ENCODE measurements at places on chromosomes 16 and 17.

- DNase-seq = no peak
Observed at GRCh38 chr17:6040504-6040903, 29.7 kb upstream of the WSCD1 start.

GRCh38 chr16:75948441-75948840 is 222.2 kb upstream of the CPHXL start:
- DNase-seq = no peak

GRCh38 chr17:13306310-13306962 is 288.6 kb upstream of the ELAC2 start:
- DNase-seq = no peak

DNA sequence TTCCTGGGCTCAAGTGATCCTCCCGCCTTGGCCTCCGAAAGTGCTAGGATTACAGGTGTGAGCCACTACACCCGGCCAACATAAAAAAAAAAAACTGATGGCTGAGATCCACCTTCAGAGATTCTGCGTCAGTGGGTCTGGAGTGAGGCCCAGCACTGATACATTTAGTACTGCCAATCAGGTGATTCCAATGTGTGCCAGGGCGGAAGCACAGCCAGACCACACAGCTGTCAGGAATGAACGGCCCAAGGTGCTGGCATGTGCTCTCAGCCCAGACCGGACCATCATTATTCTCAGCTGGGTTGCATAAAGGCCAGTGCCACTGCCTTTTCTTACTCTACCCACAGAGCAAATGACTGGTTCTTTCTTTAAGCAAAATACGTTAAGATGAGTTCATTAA is 1.2 kb upstream of the BCO1 start:
- DNase-seq = no peak

DNA sequence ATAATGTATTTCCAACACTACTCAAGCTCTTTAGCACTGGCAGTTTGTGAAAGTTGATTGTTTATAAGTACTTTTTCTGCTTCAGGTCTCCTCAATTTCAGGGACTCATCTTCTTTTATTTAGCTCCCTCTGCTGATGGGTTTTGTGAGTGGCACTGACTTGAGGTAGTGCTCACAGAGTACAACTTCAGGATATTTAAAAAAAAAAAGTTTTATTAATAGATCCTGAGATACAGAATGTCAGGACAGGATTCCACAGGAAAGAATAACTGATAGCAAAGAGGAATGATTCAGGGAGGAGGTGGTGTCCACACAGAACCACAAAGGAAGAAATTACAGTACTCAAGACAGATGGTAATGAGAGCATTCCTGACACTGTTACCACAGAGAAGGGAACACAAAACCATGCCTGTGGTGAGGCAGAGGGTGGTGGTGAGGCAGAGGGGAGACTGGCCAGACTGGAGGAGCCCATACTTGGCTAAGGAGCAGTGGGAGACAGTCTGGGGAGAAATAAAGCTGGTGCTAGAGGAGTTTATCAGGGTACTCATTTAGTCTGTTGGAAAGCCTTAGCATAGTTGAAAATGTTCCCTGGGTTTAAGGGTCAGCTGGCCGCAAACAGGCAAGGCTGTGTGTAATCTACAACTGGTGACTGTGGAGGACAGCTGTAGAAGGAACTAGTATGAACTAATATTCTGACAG is 63.7 kb downstream of the SPAG9 start:
- no peak for DNase-seq

Measured in stimulated activated CD4-positive, alpha-beta T cell treated with anti-CD3 and anti-CD28 coated beads, TNF-alpha, amount 100 ng/mL, for 48 hours (primary cell).